Inflammatory macrophage (primary cell): ENCODE measurements at places on chromosomes 7 and 10.

DNA sequence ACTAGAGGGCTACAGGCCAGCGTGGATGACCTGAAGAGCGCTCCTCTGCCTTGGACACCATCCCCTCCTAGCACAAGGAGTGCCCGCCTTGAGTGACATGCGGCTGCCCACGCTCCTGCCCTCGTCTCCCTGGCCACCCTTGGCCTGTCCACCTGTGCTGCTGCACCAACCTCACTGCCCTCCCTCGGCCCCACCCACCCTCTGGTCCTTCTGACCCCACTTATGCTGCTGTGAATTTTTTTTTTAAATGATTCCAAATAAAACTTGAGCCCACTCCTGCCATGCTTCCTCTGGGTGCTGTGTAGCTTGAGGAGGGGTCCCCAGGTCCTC is 4.5 kb downstream of the SNCG start:
- DNase-seq = no peak

DNA sequence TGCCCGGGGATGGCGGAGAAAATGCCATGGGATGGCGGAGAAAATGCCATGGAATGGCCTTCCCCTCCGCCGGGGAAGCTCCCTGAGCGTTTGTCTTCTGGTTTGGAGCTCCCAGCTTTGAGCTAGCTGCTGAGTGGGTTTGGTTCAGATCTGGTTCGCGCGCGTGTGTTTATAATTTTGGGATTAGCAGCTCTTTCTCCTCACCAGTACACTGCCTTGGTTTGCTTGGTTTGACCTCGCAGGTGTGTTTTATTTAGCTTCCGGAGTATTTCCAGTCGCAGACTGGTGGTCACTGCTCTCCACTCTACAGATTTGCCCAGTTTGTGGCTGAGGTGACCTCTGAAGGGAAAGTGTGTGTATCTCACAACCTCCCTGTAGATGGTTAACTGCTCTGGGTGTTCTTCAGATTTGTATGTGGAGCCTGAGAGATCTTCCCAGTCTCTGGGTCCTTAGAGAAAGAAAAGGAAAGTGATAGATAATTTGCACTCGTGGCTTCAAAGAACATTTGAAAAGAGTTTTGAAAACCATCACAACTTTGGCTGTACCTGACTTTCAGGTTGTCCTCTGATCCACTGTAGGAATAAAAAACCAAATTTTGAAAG is 597 bp downstream of the ZNF277 start:
- no peak for DNase-seq

DNA sequence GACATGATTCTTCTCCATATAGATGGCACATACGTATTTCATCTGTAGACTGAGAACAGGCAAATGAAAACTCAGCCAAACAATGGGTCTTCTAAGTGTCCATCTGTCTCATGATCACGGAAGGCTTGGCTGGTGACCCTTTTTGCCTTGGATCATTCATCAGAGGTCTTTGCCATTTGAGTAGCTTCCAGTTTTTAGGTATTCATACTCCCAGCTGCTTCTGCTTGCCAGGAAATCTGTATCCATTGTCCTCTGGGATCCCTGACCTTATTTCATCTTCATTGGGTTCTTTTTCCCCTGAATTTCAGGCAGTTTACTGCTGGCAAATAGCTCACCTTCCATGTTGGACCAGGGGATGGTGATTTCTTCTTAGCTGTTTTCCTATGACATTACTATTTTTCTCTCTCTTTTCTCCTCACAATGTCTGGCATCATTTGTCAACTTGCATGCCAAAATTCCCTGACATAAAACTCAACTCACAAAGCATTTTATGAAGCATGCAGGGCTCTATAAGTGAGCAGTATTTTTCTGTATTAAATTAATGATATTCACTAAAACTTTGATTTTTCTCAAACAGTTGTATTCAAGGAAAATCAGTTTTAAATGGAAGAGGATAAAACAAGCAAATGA is 241.2 kb downstream of the DNAJB9 start:
- DNase-seq = no peak

- peak; percentile 45 for DNase-seq
Measured at GRCh38 chr10:102065561-102066398, 631 bp downstream of the HPS6 start.

DNA sequence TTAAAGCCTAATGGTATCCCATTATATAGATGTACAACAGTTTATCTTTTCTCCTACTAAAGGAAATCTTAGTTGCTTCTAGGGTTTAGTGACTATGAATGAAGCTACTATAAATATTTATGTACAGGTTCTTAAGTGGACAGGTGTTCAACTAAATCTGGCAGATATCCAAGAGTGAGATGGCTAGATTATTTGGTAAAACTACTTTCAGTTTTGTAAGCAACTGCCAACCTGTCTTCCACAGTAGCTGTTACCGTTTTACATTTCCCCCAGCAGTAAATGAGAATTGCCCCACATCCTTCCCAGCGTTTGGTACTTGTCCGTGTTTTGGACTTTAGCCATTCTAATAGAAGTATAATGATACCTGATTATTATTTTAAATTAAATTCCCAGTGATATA is 144.9 kb upstream of the MAGI2 start:
- DNase-seq = no peak

DNA sequence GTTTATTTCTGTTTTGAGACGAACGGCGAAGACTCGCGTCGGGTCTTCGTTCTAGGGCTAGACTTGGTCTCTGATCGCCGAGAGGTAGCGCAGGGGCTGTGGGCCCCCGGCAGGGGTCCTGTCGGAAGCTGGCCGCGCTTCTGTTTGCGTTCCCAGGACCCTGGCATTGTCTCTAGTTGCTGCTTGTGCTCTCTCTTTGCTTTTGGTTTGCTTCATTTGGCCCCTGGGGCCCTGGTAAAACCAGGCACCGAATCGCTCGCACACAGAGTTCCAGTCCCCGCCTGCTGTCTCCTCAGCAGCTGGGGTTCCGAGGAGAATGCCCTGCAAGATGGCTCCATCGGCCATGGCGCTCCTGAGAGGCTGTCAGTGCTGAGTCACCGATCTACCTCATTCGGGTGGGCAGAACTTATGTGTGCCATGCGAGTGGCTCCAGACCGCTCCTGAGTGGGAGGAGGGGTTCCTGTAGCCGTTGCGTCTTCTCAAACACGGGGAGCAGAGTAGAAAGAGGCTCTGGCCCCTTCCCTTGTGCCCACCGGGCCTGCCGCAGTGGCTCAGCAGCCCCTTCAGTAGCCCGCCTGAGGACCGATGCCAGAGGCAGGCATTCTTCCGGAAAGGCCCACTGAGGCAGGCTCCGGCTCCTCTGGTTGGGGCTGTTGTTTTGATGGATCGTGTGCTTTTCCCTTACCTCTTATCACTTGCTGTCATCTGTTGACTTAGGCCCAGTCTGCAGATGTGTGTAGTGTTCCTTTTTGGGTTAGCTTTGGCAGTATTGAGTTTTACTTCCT is 826 bp downstream of the CHPF2 start:
- peak; percentile 88 for DNase-seq

DNA sequence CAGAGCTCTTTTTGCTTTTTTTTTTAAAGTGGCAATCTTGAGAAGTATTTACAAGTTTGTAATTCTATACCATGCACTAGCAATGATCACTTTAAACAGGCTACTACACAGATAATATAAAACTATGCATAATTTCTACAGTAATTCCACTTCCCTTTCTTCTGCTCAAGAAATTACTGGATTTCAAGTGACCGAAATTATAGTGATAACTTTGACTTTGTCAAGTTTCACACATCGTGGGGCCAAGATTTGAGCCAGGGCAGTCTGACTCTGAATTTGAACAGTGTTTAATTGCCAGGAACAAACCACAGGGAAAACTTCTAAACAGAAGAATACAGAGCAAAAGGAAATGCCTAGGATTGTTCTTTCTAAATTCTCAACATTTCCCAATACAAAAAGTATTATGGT is 288.3 kb upstream of the MKLN1 start:
- DNase-seq = peak; percentile 5

DNA sequence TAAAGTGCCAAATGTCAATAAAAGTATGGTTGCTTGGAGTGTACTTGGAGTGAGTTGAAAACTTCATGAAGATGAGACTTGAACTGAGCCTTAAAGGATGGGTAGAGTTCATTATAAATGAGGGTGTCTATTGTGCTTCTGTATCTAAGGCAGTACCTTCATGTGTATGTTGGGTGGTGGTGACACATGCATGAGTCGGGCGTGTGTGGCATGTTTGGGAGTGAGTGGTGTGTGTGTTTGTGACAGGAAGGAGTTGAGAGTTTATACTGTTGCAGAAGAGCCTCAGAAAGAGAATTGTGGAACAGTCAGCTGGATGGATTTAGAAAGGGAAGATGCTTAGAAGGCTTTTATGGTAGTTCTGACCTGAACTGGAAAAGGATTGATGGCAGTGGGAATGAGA is 6.0 kb upstream of the ZRANB1 start:
- DNase-seq = peak; percentile 25

- no peak for DNase-seq
Measured at GRCh38 chr7:87935384-87935706, 1.3 kb downstream of the ADAM22 start.

GRCh38 chr10:80509403-80510161 is 28.1 kb upstream of the SH2D4B start:
- DNase-seq = peak; percentile 64

DNA sequence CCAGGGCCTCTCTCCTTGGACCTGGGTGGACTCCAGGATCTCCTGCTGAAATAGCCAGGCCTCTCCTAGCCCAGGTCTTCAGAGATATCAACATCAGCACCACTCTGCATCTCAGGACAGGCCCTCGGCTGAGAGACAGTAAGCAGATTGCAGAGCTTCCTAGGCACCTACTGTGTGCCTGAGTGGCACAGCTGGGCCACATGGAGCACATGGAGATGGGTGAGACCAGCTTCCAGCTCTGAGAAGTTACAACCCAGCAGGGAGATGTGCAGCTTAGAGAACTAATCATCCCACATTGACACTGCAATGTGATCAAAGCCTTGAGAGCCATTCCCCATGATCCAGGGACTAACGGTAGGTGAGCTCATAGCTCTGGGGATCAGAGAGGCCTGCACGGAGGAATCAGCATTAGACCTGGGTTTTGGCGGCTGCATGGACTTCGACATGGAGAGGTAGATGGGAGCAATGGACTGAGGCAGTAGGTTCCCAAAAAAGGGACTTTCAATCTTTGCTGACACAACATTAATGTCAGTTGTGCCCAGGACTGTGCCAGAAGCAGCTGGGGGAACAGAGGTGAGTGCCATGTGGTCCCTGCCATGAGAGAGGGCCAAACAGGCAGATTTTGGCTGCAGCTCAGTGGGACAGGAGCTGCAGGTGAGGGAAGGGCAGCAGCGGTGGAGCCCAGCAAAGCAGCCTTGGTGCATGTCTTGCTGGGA is 76.0 kb upstream of the LEP start:
- no peak for DNase-seq

GRCh38 chr10:129793996-129794395 is 170.1 kb downstream of the EBF3 start:
- no peak for DNase-seq

- DNase-seq = no peak
Measured at GRCh38 chr7:129146237-129146979, 1.9 kb downstream of the TSPAN33 start.

DNA sequence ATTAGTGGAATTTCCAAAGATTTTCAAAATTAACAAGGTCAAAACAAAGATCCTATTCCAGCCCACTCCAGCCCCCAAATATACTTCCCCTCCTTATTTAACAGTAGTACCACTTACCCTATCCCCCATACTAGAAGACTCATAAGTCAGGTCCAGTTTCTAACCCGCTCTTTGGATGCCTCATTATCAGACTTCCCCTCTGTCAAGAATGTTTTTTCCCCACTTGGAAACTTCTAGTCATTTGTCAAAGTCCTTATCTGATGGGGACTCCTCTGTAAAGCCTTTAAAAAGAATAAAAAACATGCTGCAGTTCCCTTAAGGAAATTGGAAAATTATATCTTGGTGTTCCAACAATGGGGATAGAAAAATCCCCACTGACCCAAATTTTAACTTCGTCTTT is 70.1 kb downstream of the IMMP2L start:
- DNase-seq = no peak

- DNase-seq = no peak
Measured at GRCh38 chr10:114256822-114257221, 17.8 kb downstream of the VWA2 start.

DNA sequence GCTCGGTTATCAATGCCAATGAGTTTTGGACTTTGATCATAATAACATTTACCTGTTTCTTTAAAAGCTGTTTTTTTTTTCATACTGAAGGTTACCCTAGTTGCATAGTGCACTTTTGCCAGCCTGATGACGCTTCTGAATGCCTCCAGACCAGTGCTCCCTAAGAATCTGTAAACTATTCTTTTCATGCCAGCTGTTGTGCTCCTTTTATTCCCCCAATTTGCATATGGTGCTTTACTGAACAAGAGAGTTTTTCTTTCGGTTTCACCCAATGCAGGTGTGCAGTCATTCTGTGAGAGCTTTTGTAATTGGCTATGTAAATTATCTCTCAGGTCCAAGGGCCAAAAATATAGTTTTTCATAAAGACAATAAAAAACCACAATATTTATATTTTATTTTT is 48.1 kb upstream of the GLCCI1 start:
- no peak for DNase-seq

- DNase-seq = peak; percentile 37
Measured at GRCh38 chr10:97650726-97651125, 10.3 kb downstream of the PI4K2A start.

- peak; percentile 86 for DNase-seq
Measured at GRCh38 chr10:96719850-96720421, 378 bp downstream of the PIK3AP1 start.

DNA sequence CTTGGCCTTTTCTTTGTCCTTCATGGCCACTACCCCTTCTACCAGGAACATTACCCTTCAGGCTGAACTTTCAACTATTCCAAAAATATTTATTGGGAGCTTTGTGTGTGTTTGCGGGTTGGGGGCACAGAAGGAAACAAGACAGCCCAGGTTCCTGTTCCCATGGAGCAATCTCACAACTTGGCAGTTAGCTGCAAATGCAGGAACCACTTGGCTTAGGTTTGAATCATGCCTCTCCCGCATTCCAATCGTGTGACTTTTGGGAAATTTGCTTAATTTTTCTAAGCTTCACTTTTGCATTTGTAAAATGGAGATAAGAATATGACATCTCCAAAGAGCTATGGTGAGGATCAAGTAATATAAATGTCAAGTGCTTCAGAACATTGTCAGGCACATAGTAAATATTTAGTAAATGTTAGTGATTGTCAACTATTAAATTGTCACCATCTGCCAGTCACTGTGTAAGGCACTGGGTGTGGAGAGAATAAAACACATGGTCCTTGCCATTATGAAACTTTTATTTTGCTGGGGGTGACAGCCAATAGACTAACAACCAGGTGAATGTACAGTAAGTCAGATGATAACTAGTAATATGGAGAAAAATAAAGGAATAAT is 277.1 kb downstream of the SNX13 start:
- DNase-seq = no peak

DNA sequence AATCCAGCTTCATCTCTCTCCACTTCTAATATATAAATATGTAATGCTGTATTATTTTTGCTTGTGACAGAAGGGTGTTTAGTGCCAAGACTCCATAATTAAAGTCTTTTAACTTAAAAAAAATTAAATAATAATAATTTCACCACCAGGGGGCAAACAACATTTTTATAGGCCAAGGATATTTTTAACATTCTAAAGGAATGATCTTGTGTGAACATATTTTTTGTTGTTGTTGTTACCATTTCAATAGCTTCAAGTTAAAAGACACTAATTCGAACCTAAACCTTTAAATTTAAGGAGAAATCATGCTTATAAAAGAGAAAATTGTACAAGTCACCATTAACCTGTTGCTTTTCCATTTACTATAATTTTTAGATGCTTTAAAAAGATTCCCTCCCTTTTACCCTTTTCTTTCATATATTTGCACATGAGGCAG is 7.5 kb upstream of the DNAJC1 start:
- no peak for DNase-seq

- DNase-seq = no peak
Measured at GRCh38 chr10:2294739-2295138, 557.4 kb upstream of the ADARB2 start.
